HT1080 (cell line): ENCODE measurements at places on chromosomes 2 and 18. TPM values are rescaled to one million over a fixed set of nuclear protein-coding genes. Genes with fewer than 3 reads are reported as not detected.
A peak's percentile ranks its signal among the peaks of the same experiment; 100 is the strongest.

Gene HMSD
- total RNA-seq, result not detected in 2 replicates

Gene C2orf80
- total RNA-seq, result not detected in 2 replicates

Gene ARHGAP25
- total RNA-seq, result not detected in 2 replicates

Gene ITGB6
- total RNA-seq, result 0.05 and 0.33 TPM in 2 replicates

Gene SERTAD2
- total RNA-seq, result 4.8 and 6.6 TPM in 2 replicates

Gene PLA2R1
- 0.87 and 1.0 TPM in 2 replicates for total RNA-seq

Gene LGALSL
- 1.7 and 3.0 TPM in 2 replicates for total RNA-seq

Gene ST8SIA5
- not detected in 2 replicates for total RNA-seq

Gene PAX8
- total RNA-seq, result 5.9 and 11.3 TPM in 2 replicates

Gene SP110
- total RNA-seq, result 12.4 and 15.1 TPM in 2 replicates

DNA sequence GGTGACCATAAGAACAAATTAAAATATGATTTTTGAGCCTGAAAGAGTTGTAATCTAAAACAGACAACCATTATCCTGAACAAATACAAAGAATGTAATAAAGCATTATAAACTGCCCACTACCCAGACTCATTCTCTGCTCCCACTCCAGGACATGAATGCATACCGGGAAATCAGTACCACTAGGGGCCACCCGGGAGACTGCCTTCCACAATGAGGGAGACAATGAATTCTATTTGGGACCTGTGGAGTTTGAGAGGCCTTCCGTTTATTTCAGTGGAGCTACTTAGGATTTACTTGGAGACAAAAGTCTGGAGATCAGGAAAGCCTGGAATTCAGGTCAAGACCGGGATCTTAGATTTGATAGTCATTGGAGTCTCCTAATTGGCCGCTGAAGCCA, 50.0 kb downstream of the NAB1 start:
- DNase-seq, result no peak

DNA sequence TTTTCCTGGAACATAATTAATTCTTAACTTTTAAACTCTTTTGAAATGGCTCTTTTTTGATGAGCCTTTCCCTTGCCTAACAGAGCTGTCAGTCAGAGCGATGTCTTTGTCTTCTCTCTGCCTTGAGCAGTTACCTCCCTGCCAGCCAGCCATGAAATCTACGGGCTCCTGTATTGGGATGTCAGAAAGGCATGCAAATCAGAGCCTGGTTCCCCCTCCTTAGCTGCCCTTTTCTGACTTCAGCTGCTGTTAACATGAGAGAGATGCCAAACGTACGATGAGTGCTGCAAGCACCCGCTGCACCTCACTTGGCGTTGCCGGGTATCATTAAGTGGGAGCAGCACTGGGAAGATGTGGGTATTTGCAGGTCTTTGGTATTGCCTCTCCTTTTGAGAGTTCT, 131.4 kb upstream of the BOD1L2 start:
- no peak for DNase-seq

DNA sequence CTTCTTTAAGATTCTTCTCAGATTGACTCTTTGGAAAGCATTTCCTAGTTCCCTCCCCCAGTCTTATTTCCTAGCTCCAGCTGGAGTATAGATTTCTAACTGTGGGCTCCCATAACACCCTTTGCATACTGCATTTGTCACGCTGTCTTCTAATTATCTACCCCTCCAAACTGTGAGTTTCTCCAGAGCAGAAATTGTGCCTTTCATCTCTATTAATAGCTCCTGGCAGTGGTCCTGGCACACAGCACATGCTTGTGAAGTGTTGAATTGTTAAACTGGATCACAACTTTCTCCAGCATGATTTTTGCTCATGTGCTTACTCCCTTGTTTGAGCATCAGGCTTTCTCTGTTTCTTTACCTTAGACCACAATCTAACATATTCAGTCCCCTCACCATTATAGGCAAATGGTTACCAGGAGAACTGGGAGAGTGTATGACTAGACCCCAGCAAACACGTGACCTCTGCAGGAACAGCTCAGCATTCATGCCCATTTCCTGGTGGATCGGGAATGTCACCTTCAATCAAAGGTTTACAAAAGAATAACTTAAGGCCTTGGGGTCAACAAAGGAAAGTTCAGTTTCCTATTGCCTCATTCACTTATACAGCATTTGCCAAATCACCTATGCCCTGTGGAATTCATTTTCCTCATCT, 175.7 kb upstream of the TANK start:
- DNase-seq, result no peak

- no peak for DNase-seq
Observed at GRCh38 chr2:138565230-138565598, 63.6 kb downstream of the SPOPL start.

DNA sequence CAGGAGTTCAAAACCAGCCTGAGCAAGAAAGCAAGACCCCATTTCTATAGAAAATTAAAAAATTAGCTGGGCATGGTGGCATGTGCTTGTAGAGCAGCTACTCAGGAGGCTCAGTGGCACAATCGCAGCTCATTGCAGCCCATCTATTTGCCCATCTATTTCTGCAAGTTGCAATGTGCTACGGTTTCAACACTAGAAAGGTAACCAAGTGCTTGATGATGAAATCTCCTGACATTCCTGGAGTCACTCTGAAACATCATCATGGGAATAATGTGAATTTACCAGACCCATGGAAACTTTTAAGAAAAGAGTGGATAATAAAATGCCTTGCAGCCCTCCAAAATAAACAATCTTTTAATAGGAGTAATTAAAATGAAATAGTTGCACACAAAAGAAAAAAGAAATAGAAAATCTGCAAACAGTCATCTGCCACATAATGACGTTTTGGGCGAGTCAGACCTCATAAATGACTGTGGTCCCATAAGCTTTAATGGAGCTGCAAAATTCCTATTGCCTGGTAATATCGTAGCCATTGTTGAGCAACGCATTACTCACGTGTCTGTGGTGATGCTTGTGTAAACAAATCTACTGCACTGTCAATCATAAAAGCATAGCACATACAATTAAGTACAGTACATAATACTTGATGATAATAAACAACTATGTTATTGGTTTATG, 46.6 kb upstream of the AMMECR1L start:
- DNase-seq, result peak; percentile 70

DNA sequence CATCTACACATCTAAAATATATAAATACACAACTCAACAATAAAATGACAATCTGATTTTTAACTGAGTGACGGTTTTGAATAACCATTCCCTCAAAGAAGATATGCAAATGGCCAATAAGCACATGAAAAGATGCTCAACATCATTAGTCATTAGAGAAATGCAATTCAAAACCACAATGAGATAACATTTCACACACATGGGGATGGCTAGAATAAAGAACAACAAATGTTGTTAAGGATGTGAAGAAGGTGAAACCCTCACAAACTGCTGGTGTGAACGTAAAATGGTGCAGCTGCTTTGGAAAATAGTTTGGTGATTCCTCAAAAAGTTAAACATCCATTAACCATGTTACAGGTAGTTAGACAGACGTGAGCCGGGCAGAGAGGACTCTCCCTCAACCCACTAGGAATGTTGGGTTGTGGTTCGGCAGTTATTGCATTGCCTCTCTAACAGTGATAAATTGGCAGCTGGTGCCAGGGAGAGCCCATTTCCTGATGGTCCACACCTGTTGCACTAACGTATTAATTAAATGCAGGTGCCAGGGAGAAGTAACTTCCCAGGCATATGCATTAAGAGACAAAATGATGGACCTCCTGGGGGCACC, 22.3 kb upstream of the DUSP2 start:
- no peak for DNase-seq

DNA sequence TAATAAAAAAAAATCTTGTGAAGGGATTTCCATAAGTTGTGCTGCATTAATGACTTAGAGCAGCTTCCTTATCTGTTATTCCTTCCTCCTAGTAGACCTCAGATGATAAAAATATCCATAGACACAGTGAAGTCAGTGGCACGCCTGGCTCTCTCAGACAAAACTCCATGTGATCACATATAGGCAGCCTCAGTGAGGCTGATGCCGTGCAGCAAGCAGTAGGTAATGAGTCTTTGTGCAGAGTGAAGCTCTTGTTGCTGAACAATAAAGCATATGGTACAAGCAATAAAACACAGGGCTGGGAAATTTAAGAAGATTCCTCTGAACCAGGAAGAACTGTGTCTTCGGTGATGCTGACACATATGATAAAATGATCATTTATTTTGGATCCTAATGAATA, 102.7 kb downstream of the CSRNP3 start:
- DNase-seq, result no peak

- DNase-seq, result no peak
Observed at GRCh38 chr2:50513724-50514123, 518.2 kb downstream of the NRXN1 start.

GRCh38 chr2:43441195-43441594, 154.6 kb downstream of the THADA start:
- no peak for DNase-seq

DNA sequence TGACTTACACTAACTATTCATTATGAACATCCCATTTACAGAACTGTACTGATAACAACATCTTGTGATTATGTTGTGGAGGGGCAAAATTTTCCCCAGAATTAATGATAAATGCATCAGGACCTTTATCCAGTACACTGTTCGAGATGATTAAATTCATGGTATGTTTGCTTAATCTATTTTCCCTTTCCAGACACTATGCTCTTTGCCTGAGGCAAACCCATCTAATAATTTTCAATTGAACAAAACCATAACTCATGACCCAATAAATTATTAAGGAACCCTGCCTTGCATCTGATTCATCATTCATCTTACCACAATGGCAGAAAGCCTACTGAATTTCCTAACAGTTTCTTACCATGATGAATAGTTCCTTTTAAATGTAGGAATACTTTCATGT, 385.0 kb downstream of the DSEL start:
- no peak for DNase-seq

- peak; percentile 84 for DNase-seq
Observed at GRCh38 chr2:96148410-96149217, 3.4 kb upstream of the DUSP2 start.

GRCh38 chr2:236171680-236172254, 3.6 kb upstream of the GBX2 start:
- no peak for DNase-seq

DNA sequence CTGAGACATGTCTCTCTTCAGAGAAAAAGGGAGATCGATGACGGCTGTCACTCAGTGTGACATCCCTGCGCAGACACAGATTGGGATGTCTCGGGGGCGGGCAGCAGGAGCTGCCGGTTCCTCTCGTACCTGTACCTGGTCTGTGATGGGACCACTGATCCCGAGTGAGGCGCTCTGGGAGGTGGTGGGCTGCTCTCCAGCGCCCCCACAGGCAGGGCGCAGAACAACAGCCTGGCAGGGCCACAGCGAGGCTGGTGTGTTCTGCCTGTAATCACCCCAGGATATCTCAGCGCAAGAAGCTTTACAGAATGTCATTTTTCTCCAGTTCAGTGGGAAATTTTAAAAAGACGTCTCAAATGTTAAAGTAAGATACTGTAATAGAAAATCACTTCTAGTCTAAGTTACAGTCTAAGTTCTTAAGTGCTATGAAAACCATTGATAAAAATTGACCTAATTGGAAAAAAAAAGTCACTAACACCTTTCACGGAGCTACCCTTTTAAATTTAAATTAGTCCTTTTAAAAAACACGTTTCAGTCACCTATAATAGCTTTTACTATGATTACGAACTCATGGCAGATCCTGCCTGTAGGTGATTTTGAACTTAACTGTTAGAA, 189.8 kb downstream of the SNTG2 start:
- DNase-seq, result peak; percentile 51

- peak; percentile 49 for DNase-seq
Observed at GRCh38 chr2:171878481-171878993, 15.5 kb downstream of the SLC25A12 start.

GRCh38 chr2:181772334-181772733, 92.0 kb upstream of the NEUROD1 start:
- DNase-seq, result no peak

- no peak for DNase-seq
Observed at GRCh38 chr18:76712511-76713140, 109.7 kb upstream of the ZNF236 start.

- DNase-seq, result no peak
Observed at GRCh38 chr2:207558079-207558491, 28.3 kb downstream of the CREB1 start.

DNA sequence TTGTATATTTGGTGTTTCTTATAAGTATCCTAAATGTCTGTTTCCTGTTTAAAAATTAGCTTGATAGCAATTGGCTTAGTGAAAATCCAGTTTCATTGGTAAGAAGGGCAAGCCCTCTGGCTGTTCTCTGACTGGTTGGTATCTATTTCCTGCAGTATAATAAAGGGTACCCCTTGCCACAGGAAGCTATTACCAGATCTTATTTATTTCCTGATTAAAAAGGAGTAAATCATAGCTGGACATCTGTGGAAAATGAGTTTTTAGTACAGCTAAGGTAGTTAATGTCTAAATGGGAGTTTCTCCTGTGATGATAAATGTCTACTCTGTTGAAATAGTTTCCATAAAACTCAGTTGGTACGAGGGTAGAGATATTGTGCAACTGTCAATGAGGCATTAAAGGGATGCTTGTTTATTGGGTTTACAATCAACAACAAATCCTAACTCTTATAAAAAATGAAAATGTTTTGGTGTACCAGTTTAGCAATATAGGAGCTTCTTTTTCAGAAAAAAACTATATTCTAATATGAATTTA, 58.7 kb downstream of the FASTKD2 start:
- no peak for DNase-seq

GRCh38 chr18:38957736-38958135, 1392.1 kb upstream of the CELF4 start:
- DNase-seq, result no peak

- no peak for DNase-seq
Observed at GRCh38 chr2:147468349-147468748, 376.5 kb upstream of the ACVR2A start.
